ENCODE measurements at places on chromosomes 16 and 17. TPM values are rescaled to one million over a fixed set of nuclear protein-coding genes. Genes with fewer than 3 reads are reported as not detected.

DNA sequence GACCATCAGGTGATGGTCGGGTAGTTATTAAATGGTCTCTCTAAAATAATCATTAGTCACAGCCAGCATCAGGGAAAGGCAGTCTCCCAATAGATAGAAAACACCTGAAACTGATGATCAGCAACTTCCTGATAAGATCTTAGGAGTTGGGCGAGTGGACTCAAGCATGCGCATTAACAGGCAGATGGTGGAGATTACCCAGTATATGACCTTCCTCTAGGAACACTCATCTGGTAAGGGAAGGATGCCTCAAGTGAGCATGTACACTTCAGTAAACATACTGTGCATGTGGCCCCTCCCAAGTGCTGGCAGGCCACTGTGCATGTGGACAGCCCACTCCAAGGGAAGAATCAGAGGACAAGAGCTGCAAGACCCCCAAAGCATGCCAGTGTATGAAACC lies 105.9 kb downstream of the ABCC12 start:
- no peak for DNase-seq

DNA sequence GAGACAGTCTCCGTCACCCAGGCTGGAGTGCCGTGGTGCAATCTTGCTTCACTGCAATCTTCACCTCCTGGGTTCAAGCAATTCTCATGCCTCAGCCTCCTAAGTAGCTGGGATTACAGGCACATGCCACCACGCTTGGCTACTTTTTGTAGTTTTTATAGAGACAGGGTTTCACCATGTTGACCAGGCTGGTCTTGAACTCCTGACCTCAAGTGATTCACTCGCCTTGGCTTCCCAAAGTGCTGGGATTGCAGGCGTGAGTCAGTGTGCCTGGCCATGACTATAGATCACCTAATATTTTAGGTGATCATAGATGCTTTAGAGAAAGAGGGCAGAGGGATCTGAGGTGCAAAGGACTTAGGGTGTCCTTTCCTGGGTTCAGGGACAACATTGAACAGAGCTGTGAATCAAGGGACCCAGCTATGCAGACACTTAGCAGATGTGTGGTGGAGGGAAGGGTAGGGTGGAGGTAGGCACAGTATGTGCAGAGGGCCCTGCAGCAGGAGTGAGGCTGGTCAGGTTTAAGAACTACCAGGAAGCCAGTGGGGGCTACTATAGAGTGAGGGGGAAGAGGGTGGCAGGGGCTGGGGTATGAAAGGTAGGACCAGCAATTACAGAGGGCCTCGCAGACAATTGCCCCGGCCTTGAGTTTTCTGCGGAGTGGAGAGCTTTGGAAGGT lies 116.5 kb downstream of the CMIP start:
- no peak for DNase-seq

Gene TMEM204
- total RNA-seq = 7.3 TPM

Gene HOXB5
- not detected for total RNA-seq

Gene PLK1
- total RNA-seq = 0.76 TPM

All from CD8-positive, alpha-beta T cell (primary cell).